T-helper 2 cell treated with Interferon-gamma antibody and Interleukin-4, amounts not matched to agents 100 ng/mL and 5 ng/mL, for 36 hours (primary cell): ENCODE measurements at places on chromosomes 3 and 15. TPM values are rescaled to one million over a fixed set of nuclear protein-coding genes. Genes with fewer than 3 reads are reported as not detected.

KCNMB3 gene
- total RNA-seq = 1.6 and 1.7 TPM in 2 replicates

FOXB1 gene
- total RNA-seq = 1.5 and 1.6 TPM in 2 replicates

NR2F2 gene
- total RNA-seq = not detected in 2 replicates

SLC2A2 gene
- not detected in 2 replicates for total RNA-seq

TUSC7 gene
- total RNA-seq = not detected in 2 replicates

GRIP2 gene
- not detected in 2 replicates for total RNA-seq

POLG gene
- 105 and 113 TPM in 2 replicates for total RNA-seq

TAMM41 gene
- total RNA-seq = 23.6 and 24.8 TPM in 2 replicates

SERPINI2 gene
- not detected in 2 replicates for total RNA-seq

SORD gene
- 8.3 and 9.5 TPM in 2 replicates for total RNA-seq

GOLGA8R gene
- 9.1 and 10.2 TPM in 2 replicates for total RNA-seq

MITF gene
- 0.41 TPM in 1 of 2 replicates, not detected in the other for total RNA-seq

SCN11A gene
- 0.09 TPM in 1 of 2 replicates, not detected in the other for total RNA-seq

CDHR4 gene
- not detected in 2 replicates for total RNA-seq

ITIH3 gene
- not detected in 2 replicates for total RNA-seq

P2RY12 gene
- not detected in 2 replicates for total RNA-seq
